Upper lobe of right lung (tissue), 1 donor: ENCODE measurements at places on chromosomes 6 and 20.

DNA sequence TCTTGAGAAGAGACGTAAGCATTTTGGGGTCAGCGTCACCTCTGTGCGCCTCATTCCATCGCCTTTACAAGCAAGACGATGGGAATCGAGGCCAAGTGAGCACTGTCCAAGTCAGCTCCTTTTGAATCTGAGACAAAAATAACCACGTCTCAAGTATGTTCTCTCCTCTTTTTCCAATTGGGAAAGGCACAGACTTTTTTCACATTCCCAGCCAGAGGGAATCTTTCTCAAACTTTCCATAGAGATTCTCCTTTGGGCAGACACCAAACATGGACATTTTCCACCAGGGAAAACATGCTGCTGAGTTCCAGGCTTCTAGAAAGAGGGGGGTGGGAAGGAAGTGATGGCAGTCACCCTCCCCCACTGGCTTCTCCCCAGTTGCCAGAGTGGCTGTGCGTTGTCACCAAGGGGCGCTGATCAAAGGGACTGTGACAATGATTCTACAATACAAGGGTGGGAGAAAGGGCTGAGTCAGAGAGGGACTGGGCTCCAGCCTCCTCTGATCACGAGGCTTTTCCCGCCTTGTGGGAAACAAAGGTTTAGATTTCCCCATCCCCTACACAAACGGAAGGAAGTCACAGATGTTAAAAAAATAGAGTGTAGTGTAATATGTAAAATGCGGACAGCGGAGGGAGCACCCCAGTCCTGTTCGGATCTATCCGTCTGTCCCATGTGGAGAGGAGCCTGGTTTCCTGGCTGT lies 281.9 kb upstream of the RNF24 start:
- no peaks in the 10 kb centered on the region for H3K27me3 ChIP-seq
- H3K27ac ChIP-seq, result no peak overlapping the region
- H3K4me3 ChIP-seq, result no peak overlapping the region
- no peaks in the 10 kb centered on the region for H3K4me1 ChIP-seq
- no peaks in the 10 kb centered on the region for H3K36me3 ChIP-seq

GRCh38 chr20:44221368-44221954 lies 10.9 kb upstream of the OSER1 start:
- no peak for DNase-seq
- H3K27me3 ChIP-seq, result no peaks in the 10 kb centered on the region
- no peak overlapping the region for H3K4me3 ChIP-seq
- H3K4me1 ChIP-seq, result peaks cover 13% of the 10 kb centered on the region
- no peaks in the 10 kb centered on the region for H3K36me3 ChIP-seq

DNA sequence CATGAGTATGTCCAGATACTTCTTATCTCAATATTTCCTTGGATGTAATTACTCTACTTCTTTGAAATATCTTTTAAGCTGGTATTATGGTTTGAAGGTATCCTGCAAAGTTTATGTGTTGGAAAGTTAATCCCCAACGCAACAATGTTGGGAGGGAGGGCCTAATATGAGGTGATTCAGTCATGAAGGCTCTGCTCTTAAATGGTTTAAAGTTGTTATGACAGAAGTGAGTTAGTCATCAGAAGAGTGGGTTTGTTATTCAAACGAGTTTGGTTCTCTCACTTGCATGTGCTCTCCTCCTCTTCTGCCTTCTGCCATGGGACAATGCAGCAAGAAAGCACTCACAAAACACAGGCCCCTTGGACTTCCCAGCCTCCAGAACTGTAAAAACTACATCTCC lies 176.3 kb downstream of the KCNQ5 start:
- H3K27ac ChIP-seq, result no peak overlapping the region
- no peak overlapping the region for H3K4me3 ChIP-seq
- H3K36me3 ChIP-seq, result no peaks in the 10 kb centered on the region

GRCh38 chr6:89087881-89088280 lies 7.3 kb downstream of the PNRC1 start:
- peaks cover 38% of the 10 kb centered on the region for H3K4me1 ChIP-seq
- peaks cover 33% of the 10 kb centered on the region for H3K36me3 ChIP-seq
- H3K27ac ChIP-seq, result no peak overlapping the region
- no peak for DNase-seq
- H3K27me3 ChIP-seq, result no peaks in the 10 kb centered on the region

GRCh38 chr6:105135056-105135455 lies 44.8 kb downstream of the POPDC3 start:
- peaks cover 6% of the 10 kb centered on the region for H3K4me1 ChIP-seq
- peaks cover 16% of the 10 kb centered on the region for H3K27me3 ChIP-seq
- no peaks in the 10 kb centered on the region for H3K36me3 ChIP-seq
- no peak overlapping the region for H3K4me3 ChIP-seq
- DNase-seq, result no peak
- no peak overlapping the region for H3K27ac ChIP-seq

DNA sequence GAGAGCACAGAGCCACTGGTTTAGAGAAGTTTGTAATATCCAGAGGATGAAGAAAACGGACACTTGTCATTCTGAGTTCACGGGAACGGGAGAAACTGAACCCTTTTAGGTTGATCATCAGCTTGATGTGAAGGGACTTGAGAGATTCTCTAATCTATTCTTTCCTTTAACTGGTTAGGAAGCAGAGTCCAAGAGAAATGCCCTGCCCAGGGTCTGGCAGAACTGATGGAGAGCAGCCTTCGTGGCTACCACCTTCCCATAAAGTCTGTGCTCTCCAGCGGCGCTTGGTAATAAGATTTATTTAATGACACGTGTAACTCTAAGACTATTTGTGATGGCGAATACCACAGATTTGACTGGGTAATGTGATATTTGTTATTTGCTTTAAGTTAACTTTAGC lies 36.0 kb downstream of the E2F3 start:
- no peak overlapping the region for H3K27ac ChIP-seq
- H3K4me1 ChIP-seq, result no peaks in the 10 kb centered on the region
- DNase-seq, result no peak
- no peak overlapping the region for H3K4me3 ChIP-seq

GRCh38 chr6:15329197-15329671 lies 83.4 kb downstream of the JARID2 start:
- H3K4me1 ChIP-seq, result peaks cover 38% of the 10 kb centered on the region
- no peak overlapping the region for H3K4me3 ChIP-seq
- DNase-seq, result no peak
- no peak overlapping the region for H3K27ac ChIP-seq
- no peaks in the 10 kb centered on the region for H3K36me3 ChIP-seq

DNA sequence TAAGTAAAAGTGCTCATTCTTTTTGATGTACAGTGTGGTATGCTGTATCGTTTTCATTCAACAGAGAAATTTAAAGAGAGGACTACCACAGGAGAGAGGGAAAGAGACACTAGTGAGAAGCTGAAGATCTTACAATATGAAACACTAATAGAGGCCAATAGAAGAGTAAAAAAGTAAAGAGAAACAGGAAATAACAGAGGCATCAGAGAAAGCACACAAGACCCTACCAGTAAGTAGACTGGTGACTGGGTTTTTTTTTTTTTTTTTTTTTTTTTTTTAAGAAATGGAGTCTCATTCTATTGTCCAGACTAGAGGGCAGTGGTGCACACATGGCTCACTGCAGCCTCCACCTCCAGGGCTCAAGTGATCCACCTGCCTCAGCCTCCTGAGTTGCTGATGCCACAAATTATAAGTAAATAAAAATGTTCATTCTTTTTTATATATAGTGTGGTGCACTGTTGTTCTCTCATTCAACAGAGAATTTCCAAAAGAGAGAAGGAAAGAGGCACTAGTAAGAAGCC lies 18.8 kb downstream of the ELOVL4 start:
- H3K4me3 ChIP-seq, result no peak overlapping the region
- DNase-seq, result no peak
- no peaks in the 10 kb centered on the region for H3K27me3 ChIP-seq
- H3K4me1 ChIP-seq, result no peaks in the 10 kb centered on the region
